Left ventricle myocardium superior (tissue), 1 donor: ENCODE measurements at places on chromosomes 3 and 15. TPM values are rescaled to one million over a fixed set of nuclear protein-coding genes. Genes with fewer than 3 reads are reported as not detected.

- no peak for DNase-seq
These were observed 35.0 kb downstream of the FILIP1L start for GRCh38 chr3:100079328-100079727.

DNA sequence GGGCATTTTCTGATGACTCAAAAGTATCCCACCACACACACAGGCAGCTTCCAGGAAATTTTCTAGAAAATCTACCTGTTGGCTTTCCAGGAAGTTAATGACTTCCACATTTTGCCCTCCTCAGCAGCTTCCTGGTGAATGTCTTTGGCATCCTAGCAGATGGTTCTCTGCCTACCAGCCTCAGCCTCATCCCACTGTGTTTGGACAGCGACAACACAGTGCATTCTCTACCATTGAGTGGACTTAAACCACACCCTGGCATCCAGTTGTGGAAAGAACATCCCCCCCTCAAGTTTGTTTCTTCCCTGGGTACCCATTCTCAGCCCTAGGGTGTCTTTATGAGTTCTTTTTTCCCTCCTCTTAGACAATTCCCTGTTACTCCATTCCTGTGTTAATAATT is 50.8 kb upstream of the GADL1 start:
- DNase-seq: no peak

DNA sequence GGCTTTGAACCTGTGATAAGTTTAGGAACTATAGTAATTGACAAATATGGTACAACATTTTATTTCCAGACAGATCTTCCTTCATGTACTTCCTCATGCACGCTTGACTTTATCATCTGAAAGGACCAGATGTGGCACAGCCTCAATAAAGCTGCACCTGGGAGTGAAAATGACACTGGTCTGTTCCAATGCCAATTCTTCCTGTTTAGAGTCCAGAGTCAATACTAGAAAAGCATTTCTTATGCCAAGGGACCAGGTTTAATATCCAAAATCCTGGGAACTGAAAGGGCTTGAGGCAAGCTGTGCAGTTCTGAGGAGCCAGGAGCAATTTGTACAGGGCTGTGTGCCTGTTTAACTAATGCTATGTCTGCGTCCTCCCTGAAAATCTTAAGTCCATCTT is 15.3 kb downstream of the DPH6 start:
- no peak for DNase-seq

- peak; percentile 61 for DNase-seq
These were observed 17.8 kb downstream of the SPATA12 start for GRCh38 chr3:57078344-57078634.

DNA sequence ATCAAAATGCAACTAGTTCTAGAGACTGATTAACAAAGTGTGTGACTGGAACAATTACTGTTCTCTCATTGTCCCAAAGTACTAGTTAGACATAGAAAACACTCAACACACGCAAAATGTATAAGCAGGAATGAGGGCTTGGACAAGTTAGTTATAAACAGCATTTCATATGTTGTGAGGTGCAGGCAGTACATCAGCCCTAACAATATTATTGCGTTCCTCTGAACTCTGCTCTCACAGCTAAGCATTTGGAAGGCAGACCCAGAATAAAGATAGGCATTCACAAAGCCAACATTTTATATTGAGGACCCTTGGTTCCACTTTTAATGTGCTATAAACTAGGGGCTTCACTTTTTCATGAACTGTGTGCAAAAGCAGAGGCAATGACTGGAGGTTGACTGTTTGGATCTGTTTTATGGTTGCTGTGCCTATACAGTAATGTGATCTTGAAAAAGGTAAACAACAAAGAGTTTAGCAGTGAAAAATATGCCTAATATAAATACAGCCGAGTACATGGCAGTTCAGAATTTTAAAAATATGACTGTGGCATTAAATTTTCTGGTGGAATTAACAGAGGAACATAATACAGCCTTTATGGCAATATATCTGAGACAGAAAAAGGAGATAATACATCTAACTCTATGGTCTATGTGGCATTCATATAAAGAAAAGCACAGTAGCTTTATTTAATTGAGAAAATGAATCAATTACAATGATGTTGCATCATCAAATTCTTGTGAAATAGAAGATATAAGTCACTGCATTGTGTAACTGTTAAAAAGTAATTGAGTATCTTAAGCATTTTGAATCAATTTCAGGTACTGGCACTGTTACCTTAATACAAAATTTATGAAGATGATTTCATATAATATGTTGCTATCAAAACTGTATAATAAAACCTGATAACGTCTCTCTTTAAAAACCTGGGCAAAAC is 80.0 kb upstream of the SKOR1 start:
- DNase-seq: no peak

The IL20RB gene
- 0.12 TPM for total RNA-seq
